ENCODE measurements at places on chromosomes 2 and 18.
A peak's percentile ranks its signal among the peaks of the same experiment; 100 is the strongest.

DNA sequence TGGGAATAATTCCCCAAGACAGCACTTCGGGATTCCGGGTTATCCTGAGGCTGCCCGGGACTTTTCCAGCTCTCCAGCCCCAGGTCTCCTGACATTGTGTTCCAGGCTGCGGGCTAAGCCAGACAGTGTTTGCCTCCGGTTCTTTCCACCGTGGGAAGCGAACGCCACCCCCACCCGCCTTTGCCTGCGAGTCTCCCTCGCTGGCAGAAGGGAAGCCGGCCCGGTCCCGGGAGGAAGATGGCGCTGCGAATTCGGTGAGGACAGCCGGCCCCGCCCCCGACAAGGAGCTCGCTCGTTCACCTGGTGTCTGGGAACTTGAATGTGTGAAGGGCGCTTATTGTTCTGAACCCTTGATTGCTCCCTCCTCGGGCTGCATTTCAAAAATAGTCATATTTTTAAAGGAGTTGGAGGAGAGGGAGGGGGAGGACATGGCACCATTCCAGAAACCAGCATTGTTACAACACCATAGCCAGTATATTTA is 2.9 kb downstream of the LRATD1 start:
- no peak for DNase-seq

DNA sequence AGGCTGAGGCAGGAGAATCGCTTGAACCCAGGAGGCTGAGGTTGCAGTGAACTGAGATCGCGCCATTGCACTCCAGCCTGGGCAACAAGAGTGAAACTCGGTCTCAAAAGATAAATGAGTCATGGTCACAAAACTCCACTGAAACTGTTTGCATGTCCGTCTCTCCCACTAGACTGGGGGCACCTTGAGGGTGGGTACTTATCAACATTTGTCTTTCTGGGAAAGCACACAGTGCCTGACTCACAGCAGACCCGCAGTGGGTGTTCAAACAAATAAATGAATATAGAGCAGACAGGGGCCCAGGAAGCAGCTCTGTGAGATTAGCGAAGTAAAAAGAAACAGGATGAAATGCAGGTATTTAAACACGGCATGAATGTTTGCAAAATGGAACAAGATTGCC is 211.1 kb upstream of the GATA6 start:
- DNase-seq = no peak

- no peak for DNase-seq
These were observed 132.6 kb downstream of the ACTR3 start for GRCh38 chr2:114022360-114023085.

DNA sequence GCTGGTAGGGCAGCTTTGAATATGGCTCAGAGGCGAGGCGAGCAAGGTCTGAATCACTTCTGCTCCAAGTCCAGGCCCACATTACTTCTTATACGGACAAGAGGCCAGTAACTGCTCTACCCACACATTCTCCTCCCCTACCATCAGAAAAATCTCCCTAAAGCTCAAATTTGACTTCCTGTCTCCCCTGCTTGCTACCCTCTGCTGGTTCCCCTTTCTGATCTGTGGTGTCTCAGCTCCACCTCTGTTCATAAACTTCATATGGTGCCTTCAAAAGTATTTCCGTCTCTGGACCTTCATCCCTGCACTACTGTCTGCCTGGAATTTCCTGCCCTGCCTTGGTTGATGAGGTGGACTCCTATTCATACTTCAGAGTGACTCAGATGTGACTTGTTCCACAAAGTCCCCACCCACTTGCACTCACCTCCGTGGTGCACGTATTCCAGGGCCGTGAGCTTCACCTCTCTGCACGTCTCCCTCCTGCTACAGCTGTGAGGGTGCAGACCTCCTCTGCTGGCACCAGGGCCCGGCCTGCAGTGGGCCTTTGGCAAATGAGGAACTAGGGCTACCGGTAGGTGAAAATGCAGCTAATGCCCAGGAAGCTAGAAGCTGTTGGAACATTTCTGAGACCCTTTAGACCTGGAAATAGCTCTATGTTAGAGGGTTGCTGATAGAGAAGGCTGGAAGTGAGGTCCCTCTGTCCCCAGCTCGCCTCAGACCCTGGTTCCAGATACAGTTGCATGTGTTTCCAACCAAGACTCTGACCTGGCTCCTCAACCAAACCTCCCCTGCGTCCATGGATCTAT is 24.6 kb upstream of the KCMF1 start:
- DNase-seq = peak; percentile 56

GRCh38 chr2:47401789-47402554 is 984 bp upstream of the MSH2 start:
- no peak for DNase-seq

GRCh38 chr2:139790136-139790535 is 1009.9 kb upstream of the NXPH2 start:
- DNase-seq = no peak

- no peak for DNase-seq
These were observed 104.0 kb downstream of the ZNF516 start for GRCh38 chr18:76391038-76391437.

DNA sequence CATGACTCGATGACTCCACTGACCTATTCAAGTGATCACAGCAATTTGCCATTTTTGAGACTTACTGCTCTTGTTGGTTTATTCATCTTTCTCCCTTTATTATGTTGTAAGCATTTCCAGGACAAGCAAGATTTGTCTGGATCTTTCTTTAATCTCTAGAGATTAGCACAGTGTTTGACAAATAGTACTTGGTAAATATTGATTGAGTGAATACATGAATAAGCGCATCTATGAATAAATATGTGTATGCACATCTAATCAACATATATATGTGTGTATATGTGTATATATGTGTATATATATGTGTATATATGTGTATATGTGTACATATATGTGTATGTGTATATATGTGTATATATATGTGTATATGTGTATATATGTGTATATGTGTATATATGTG is 7.3 kb downstream of the TMX3 start:
- DNase-seq = no peak

DNA sequence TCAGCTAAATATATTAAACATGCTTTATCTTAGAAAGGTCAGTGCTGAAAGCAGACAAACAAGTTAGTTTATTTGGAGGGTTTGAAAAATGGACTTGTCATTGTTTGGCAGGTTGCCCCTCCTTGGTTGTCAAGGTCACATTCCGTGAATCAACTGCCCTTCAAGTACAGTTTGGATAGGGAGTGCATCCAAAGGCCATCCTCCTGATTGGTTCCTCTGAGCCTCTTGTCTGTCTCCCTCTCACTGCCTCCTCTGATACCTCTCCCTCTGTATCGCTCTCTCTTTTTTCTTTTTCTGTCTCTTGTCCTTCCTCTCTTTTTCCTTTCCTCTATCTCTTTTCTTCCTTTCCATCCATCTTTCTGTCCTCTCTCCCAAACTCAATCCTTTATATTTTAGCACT is 5.4 kb downstream of the ITGAV start:
- DNase-seq = no peak

- no peak for DNase-seq
These were observed 33.6 kb downstream of the PLCL1 start for GRCh38 chr2:197838036-197838435.

GRCh38 chr2:12856934-12857601 is 140.3 kb downstream of the TRIB2 start:
- peak; percentile 20 for DNase-seq

DNA sequence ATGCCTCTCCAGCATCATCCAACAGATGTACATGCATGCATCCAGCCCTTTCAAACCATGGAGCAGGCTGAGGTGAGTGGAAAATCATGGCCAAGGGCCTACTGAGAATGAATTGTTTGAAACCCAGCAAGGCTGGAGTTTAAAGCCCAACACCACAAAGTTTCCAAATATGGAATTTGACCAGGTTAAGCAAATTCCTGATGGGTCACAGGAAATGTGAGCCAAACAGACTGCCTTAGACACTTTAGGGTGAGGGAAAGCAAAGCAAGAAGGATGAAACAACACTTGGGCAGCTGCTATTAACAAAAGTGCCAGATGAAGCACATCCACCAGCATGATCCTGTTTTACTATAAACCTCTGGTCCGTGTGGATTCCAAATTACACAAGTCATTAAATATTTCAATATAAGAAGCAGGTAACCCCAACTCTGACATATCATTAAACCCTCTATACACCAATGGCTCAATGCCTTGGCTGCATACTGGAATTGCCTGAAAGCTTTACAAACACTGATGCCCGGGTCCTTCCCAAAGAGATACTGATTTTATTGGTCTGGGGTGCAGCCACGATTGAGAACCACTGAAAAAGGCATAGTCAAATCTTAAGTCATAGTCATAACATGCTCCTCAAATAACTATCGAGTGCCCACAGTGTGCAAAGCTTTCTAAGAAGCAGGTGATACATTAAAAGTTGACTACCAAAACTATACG is 9.1 kb downstream of the KLF7 start:
- no peak for DNase-seq

GRCh38 chr18:10558967-10559298 is 33.1 kb downstream of the NAPG start:
- DNase-seq = no peak

DNA sequence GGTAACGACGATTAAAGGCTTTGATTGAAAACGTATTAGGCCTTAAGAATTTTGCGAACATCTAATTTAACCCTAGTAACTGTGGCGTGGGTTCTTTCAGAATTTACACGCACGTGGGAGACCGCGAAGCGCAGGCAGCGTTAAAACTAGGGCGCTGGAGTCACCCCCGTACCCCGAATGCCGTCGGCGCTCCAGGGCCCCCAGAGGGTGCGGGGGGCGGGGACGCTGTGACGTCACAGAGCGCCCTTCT is 673 bp upstream of the SMCHD1 start:
- peak; percentile 91 for DNase-seq

DNA sequence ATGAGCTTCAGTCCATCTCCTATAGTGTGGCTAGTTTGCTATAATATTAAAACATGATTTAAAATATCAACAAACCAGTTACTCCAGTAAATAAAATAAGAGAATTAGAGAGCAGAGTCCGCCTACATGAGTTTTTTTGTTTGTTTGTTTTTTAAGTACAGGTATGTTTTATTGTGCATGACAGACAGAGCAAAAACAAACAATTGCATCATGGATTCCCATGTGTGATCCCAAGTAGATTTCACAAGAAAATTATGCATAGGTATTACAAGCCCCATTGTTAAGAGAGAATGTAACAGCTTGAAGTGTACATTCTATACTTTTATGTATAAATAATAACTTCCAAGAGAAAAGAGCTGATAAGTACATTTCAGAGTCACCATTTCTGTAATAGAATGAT is 21.0 kb downstream of the SULT1C3 start:
- DNase-seq = no peak

DNA sequence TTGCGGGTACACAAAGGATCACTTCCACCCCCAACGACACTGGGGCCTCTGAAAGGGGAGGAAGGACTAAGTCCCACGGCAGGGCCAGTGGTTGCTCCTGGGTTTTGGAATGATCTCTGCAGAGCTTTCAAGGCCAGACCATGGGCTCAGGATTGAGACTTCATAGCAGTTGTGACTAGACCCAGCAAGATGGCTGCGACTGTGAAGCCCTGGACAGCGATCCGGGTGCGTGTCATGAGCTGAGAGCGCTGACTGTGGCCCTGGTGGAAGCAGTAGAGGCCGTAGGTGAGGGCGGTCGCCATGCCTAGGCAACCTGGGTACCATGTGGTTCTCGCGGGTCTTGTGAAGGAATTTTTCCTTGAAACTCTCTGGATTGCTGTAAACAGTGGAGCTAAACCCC is 27.3 kb downstream of the NCL start:
- DNase-seq = no peak

Measured in naive thymus-derived CD8-positive, alpha-beta T cell (primary cell).